ENCODE measurements at places on chromosomes 4 and X.
A peak's percentile ranks its signal among the peaks of the same experiment; 100 is the strongest.

- no peak for DNase-seq
These were observed 69.0 kb downstream of the SLC16A2 start for GRCh38 chrX:74490247-74490646.

DNA sequence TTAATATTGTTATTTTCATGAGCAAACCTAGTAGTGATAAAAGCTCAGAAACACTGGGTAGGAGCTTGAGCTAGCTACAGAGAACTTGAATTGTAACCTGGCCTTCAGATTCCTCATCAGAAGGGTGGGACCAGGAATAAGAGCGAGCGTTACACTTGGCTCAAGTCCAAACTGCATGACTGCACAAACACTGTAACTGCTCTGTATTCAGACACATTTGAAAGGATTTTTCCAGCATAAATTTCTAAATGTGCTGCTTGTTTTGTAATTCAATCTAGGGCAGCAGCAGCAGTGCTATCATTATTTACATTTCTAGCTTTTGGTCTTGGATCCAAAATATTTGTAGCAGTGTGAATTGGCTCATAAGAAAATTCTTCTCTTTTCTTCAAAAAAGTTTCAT lies 133.0 kb upstream of the TMLHE start:
- peak; percentile 21 for DNase-seq

- DNase-seq: peak; percentile 58
These were observed 462.2 kb upstream of the CPXCR1 start for GRCh38 chrX:88284844-88285243.

DNA sequence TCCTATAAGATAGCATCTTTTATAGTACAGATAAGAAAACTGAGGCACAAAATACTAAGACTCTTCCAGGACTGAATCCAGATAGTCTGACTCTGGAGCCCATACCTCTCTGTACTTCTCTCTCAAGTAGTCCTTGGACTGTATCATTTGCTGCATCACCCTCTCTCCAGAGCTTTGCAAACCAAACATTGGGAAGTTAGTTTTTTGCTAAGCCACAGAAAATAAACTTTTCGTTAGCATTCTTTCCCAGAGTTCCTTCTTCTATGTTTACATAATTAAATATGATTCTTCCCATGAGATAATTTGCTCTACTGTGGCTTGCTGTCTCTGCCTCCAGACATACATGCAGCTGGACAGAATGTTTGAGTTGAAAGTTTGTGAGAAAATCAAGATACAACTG lies 22.0 kb downstream of the PPEF2 start:
- DNase-seq: no peak

DNA sequence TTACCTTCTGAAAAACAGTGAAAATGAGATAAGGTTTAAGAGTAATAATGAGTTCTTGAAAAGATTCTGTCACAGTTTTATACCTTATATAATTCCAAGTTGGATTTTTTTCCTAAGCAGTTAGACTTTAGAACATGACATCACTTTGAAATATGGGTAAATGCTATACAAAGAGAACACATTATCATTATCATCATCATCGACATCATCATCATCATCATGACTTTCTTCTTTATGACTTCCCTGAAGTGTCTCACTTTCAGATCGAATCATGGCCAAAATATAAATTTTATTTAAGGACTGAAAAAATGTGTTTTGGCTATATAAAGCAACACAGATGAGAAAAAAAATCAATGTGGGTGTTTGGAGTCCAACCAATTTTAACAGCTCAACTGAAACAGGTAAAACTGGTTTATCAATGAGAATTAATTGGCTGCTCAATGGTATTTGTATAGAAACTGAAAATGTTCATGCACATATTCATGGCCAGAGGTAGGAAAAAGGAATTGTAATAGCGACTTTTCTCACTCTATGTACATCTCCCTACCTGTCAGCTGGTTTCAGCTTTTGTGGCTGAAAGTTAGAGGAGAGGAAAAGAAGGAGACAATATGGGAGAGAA lies 243.1 kb upstream of the GPC4 start:
- no peak for DNase-seq

DNA sequence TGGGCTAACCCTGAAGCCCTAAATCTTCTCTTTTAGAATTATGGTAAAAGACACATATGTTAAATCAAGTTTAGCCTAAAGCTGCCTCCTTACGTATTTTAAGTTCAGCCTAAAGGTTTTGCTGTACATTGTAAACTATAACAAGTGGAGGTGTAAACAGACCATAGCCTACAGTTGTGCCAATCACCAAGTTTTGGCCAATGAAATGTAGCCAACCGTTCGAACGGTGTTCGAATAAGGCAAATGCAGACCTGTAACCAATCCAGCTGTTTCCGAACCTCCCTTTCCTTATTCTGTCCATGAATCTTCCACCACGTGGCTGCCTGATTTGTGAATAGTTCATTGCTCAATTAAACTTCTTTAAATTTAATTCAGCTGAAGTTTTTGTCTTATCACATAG lies 52.1 kb upstream of the TBC1D9 start:
- DNase-seq: no peak

Data from T47D (cell line).